ENCODE measurements at places on chromosomes 1 and 21.

GRCh38 chr1:53653200-53653575 is 85.8 kb downstream of the GLIS1 start:
- no peak for DNase-seq

DNA sequence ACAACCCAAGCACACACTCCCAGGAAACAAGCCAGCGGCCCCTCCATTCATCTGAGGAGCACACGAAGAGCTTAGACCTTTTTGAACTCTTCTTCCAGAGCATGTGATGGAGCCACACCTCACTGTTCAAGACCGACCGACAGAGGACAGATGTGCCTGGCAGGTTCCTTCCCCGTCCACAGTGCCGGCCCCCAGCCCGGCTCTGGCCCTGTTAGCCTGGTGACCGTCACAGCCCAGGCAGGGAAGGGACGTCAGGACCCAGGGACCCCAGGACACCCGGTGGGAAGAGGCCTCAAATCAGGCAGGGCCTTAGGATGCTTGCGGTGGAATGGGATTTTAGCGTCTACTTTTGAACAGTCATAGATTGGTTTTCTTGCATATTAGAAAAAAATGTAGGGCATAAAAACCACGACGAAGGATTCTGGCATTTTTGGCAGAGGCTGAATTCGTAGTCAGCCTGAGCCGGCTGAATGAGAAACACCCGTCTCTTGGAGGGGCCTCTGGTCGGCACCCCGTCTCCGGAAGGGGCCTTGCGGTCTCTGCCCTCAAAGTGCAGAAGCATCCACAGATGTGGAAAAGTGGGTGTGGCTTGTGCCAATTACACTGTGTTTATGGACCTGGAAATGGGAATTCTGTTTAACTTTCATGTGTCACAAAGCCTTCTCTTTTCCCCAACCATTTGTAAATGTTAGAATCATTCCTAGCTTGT is 79.3 kb downstream of the SIK1 start:
- no peak for DNase-seq

GRCh38 chr1:180053594-180054567 is 99.3 kb downstream of the CEP350 start:
- DNase-seq = no peak

GRCh38 chr1:91199988-91200387 is 178.2 kb upstream of the ZNF644 start:
- DNase-seq = no peak

DNA sequence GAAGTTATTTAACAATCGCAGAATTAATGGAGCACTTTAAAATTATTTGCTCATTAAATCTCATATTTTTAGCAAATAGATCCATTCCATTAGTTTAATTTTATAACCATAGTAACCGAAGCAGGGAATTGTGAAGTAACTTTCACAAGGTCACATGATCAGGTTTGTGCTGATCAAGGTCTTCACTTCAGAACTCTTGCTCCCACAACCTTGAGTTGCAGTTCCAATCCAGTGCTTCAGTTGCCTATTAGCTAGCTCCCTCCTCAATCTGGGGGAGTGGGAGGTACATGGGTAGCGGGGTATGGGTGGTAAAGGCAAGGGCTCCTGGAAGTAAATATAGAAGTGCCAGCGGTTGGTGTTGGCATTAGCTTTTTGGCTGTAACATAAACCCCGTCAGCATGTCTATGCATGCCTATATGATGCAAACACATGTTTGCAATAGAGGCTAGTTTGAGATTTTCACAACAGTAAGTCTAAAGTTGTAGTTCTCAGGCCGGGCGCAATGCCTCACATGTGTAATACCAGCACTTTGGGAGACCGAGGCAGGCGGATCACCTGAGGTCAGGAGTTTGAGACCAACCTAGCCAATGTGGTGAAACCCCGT is 5.8 kb downstream of the ATP5IF1 start:
- no peak for DNase-seq

Measured in activated T-cell treated with anti-CD3 and anti-CD28 coated beads for 48 hours (primary cell).